Stimulated activated CD4-positive, alpha-beta T cell treated with anti-CD3 and anti-CD28 coated beads, Interleukin-12 subunit alpha, Interleukin-12 subunit beta, amount 100 ng/mL, for 24 hours (primary cell): ENCODE measurements at places on chromosomes 2 and 18.
A peak's percentile ranks its signal among the peaks of the same experiment; 100 is the strongest.

DNA sequence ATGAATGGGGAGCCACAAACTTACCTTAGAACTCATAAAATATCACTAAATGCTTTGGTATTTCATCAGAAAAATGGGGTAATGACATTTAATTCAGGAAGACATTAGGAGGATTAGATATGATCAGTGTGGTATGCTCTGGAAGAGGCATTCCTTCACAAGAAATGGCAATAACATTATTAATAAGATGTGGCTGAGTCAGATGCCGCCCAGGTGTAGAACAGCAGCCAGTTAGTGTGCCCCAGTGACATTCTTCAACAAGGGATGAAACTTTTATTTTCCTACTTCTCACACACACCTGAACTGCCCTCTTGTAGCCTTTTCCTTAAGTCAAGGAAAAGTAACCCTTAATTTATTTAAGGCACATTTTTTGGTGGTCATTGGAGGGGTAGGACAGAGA is 69.2 kb upstream of the DYNAP start:
- no peak for DNase-seq

- no peak for DNase-seq
Observed at GRCh38 chr2:219000569-219000960, 7.3 kb upstream of the CRYBA2 start.

- DNase-seq = no peak
Observed at GRCh38 chr2:53021828-53022227, 745.8 kb upstream of the CHAC2 start.

- no peak for DNase-seq
Observed at GRCh38 chr2:102788885-102789260, 27.0 kb downstream of the TMEM182 start.

DNA sequence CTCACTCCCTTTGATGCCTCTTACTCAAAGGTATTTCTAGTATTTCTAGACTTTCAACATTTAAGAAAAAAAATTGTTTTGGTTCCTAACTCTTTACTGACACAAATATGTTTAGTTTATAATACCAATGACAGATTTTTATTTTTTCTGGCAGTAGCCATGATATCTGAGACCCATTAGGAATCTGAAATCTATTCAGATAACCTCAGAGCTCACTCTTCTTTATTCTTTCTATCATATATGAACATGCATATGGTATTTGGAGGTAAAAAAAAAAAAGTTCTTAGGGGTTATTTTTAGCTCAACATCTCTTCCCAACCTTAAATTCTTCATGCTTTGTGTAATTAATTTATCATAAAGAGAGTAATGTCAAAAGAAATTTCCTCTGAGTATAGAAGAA is 465.5 kb downstream of the CDH2 start:
- DNase-seq = no peak

- DNase-seq = no peak
Observed at GRCh38 chr18:64115881-64116280, 33.0 kb downstream of the LINC00305 start.

- no peak for DNase-seq
Observed at GRCh38 chr2:30159766-30160165, 13.0 kb downstream of the YPEL5 start.

- DNase-seq = no peak
Observed at GRCh38 chr18:54444319-54444914, 86.7 kb downstream of the C18orf54 start.

- DNase-seq = no peak
Observed at GRCh38 chr2:196980473-196980872, 54.0 kb upstream of the PGAP1 start.

GRCh38 chr2:202099515-202099914 is 26.5 kb downstream of the KIAA2012 start:
- no peak for DNase-seq

DNA sequence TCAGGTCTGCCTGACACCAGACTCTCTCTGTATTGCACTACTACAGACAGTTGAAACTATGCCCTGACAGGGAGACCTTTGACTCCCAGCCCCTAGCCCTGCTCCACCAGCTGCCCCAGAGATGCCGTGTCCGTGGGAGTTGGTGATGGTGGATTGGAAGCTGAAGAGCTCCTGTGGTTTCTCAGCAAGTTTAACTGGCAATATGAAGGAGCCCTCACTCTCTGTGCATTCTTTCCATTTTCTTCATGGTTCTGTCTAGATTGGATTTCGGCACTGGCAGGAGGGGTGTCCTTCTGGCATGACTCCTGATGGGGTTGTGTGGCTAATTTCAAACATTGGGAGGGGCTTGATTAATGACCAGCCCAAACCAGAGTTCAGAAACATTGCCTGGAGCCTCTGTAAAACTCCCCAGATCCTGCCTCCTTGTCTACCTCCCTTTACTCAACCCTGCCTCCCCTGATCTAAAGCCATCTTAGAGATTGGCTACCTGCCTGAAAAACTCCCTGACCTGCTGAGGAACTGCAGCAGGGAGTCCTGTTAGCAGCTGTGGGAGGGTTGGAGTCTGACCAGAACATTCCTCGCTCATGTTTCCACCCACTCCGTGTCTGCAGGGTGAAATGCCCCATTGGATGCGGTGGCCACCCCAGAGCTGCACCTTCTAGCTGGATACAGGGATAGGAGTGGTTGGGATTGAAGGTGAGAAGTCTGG is 206.9 kb upstream of the SPRED2 start:
- DNase-seq = no peak

DNA sequence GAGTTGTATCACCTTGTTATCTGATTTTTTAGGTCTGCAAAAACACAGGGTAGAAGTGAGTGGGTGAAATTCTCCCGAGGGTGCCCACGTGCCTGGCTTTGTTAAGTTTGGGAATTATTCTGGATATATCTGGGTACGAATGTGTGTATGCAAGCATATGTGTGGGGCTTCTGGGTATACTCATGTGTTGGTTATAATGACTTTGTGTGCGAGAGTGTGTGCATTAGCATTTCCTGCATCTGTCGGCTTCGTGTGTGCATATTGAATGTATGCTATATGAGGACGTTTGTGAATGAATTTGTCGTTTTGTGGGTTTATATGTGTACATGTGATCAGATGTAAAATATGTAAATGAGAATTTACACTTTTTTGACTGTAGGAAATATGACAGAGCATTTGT is 13.8 kb upstream of the DNAJC27 start:
- no peak for DNase-seq

GRCh38 chr2:225526760-225527390 is 127.4 kb downstream of the NYAP2 start:
- DNase-seq = no peak

- DNase-seq = no peak
Observed at GRCh38 chr2:63755216-63755615, 86.5 kb upstream of the UGP2 start.

GRCh38 chr2:163934131-163934530 is 198.3 kb upstream of the FIGN start:
- DNase-seq = no peak

DNA sequence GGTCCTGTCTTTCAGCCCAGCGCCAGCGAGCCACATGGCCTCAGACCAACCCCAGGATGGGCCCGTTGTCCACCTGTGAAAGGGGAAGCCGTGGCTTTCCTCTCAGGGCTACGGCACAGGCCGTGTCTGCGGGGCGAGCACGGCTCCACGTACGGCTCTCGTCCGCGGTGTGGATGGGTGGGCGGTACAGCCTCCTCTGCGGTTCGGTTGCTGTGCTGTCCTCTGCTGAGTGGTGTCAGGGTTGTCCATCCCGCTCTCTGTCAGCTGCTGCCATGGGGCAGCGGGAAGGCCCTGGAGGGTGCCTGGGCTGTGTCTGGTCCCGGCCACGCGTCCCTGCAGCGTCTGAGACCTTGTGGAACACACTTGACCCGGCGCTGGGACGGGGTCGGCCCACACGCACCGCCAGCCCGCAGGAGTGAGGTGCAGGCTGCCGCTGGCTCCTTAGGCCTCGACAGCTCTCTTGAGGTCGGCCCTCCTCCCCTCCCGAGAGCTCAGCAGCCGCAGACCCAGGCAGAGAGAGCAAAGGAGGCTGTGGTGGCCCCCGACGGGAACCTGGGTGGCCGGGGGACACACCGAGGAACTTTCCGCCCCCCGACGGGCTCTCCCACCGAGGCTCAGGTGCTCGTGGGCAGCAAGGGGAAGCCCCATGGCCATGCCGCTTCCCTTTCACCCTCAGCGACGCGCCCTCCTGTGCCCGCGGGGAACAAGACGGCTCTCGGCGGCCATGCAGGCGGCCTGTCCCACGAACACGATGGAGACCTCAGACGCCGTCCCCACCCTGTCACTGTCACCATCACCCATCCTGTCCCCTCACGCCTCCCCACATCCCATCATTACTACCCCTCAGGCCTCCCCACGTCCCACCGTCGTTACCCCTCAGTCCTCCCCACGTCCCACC is 128.7 kb downstream of the NFATC1 start:
- peak; percentile 25 for DNase-seq

DNA sequence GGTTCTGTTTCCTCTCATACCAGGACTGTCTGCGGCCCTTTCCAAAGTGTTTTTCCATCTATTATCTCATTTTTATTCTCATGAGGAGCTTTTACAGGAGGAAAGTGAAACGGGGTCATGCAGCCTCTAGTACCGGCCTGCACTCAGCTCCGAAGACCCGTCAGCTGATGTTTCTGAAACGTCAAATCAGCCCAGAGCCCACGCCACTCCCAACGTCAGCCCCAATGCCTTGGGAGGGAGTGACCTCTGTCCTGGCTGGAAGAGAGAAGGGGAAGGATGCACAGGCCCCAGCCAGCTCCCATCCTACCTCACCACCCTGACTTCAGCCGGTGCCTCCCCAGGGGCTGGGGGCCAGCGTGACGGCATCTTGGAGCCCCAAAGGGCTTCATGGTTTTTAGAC is 58.5 kb downstream of the ADCY3 start:
- DNase-seq = no peak

DNA sequence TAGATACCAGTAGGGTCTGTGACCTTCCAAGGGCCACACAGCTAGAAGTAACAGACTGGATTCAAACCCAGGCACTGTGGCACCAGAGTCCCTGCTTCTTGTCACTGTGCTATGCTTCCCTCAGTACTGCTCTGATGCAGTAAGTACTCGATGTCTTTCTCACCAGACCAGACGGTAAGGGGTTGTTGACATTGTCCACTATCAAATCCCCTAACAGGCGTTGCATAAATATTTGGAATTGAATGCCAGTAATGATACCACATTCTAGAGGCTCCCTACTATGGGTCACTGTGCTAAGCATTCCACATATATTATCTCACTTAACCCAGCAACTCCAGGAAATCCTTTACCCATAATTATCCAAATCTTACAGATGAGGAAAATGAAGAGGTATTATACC is 223.1 kb downstream of the C1D start:
- no peak for DNase-seq

- DNase-seq = no peak
Observed at GRCh38 chr2:224922142-224922727, 120.0 kb downstream of the DOCK10 start.

GRCh38 chr18:45320724-45321123 is 294.6 kb upstream of the SLC14A2 start:
- no peak for DNase-seq

GRCh38 chr2:15939556-15939853 is 845 bp upstream of the MYCN start:
- no peak for DNase-seq

GRCh38 chr2:208415255-208415654 is 8.7 kb downstream of the PTH2R start:
- DNase-seq = no peak

- DNase-seq = no peak
Observed at GRCh38 chr18:74497324-74497676, 1.1 kb downstream of the CNDP2 start.

DNA sequence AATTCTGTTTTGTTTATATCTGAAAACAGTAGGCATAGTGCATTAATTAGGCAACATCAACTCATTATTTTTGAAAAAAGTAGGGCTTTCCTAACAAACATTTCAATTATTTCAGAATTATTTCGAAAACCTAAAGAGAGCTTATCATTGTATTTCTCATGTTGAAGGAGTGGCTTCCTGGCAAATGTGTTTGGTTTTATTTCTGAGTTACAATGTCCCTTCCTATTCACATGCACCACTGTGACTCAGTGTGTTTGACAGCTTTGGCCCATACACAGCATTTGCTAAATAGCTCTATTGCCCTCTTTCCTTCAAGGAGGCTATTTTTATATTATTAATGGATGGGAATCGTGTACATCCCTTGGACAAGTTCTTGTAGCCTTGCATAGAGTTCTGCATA is 205.9 kb downstream of the PTGR3 start:
- DNase-seq = no peak

- peak; percentile 59 for DNase-seq
Observed at GRCh38 chr2:174778085-174778981, 14.1 kb upstream of the CHRNA1 start.

GRCh38 chr2:3445891-3446290 is 66.4 kb downstream of the TRAPPC12 start:
- DNase-seq = no peak

- DNase-seq = no peak
Observed at GRCh38 chr2:25219621-25220020, 51.2 kb upstream of the POMC start.

DNA sequence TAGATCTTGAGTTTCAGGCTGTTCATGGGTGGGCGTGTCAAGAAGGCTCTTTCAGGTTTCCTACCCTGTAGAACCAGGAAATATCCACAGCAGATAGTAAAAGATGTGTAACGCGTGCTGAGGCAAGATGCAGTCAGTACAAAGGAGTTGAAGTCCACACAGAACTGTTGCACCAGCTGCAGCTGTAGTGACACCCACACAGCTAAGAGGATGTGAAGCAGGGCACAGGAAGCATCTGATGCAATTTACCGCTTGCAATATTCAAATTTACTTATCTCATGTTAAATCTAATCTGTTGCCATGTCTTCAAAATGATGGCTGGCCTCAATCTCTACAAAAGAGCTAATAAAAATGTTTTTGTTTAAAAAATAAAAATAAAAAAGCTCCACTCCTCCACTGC is 132.8 kb downstream of the ARHGAP15 start:
- no peak for DNase-seq

DNA sequence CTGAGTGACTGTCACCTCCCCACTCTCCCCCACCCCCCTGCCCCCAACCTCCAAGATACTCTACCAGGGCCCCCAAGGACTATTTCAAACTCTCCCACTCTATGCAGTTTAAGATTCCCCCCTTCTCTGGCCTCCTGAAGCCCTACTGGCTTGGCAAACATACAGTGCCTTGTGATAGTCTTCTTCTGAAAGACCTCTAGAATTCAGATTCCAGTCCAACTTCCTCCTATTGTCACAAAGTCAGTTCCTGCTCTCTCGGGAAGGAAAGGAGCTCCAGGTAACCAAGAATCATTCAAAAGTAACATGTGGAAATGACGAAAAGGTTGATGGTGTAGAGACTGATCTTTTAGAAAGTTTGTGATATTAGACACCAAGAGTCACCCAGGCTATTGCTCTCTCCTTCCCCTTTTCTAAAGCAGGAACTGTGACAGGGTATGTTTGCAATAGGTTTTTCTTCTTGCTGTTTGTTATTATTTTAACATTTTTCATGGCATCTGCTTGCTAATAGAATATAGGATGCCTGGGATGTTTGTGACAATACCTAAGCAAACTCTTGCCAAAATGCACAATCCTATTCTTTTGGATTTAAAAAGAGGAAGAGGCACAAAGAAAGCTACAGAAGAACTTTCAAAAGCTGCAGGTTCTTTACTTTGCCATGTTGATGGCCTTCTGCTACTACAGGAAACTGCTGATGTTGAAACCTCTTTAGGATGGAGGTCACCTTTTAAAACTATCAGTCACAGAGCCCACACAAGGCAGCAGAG is 93.5 kb upstream of the MGAT4A start:
- DNase-seq = no peak

GRCh38 chr2:7609556-7609955 is 692.3 kb downstream of the RNF144A start:
- DNase-seq = no peak
